ENCODE measurements at places on chromosomes 5 and 9. TPM values are rescaled to one million over a fixed set of nuclear protein-coding genes. Genes with fewer than 3 reads are reported as not detected.

Gene PIP5K1B
- 28.2 TPM for total RNA-seq

Gene F2RL1
- total RNA-seq: 0.64 TPM

Gene IFNK
- total RNA-seq: not detected

Gene DCTN3
- total RNA-seq: 48.2 TPM

Gene LCN6
- total RNA-seq: not detected

DNA sequence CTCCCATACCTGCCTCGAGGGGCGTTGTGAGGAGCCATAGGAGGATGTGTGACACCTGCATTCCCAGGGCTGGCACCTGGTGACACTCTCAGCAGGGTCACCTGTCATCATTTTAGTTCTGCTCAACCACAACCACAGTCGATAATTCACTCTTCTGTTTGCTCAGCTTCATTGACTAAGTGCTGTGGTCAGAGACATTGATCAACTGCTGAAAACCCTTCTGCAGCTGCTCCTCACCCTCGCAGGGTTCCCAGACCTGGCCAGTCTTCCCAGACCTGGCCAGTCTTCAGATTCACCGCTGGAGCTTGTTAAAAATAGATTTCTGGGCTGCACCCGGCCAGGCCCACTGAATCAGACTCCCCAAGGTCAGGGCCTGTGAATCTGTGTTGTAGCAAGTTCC is 92.8 kb downstream of the MVB12B start:
- H3K4me1 ChIP-seq: no peaks in the 10 kb centered on the region
- no peak overlapping the region for H3K4me3 ChIP-seq
- H3K27me3 ChIP-seq: no peaks in the 10 kb centered on the region

- H3K27me3 ChIP-seq: no peaks in the 10 kb centered on the region
- DNase-seq: no peak
- peak overlapping the region; percentile 97 for H3K27ac ChIP-seq
- no peaks in the 10 kb centered on the region for H3K36me3 ChIP-seq
- H3K4me1 ChIP-seq: peaks cover 17% of the 10 kb centered on the region
These were observed 994 bp downstream of the POLE3 start for GRCh38 chr9:113409481-113409880.

DNA sequence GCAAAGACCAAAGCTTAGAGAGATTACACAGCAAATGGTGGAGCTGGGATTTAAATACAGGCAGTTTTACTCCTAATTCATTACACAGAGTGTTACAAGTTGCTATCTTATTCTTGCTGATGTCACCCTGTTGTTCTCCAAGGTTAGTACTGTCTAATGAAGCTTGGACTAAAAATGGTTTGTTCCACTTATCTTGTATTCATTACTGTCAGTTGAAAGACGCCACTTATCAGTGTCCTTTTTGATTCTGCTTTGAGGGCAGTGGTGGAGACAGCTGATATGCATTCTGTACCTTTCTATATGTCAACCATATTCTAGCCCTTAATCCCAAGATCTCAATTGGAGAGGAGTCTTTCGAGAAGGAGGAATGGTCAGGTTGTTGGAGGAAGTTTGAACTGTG is 14.0 kb upstream of the DENND4C start:
- no peak overlapping the region for H3K27ac ChIP-seq
- no peak overlapping the region for H3K4me3 ChIP-seq
- DNase-seq: no peak
- no peaks in the 10 kb centered on the region for H3K36me3 ChIP-seq
- H3K4me1 ChIP-seq: no peaks in the 10 kb centered on the region

- H3K36me3 ChIP-seq: no peaks in the 10 kb centered on the region
- no peaks in the 10 kb centered on the region for H3K27me3 ChIP-seq
- peaks cover 5% of the 10 kb centered on the region for H3K4me1 ChIP-seq
- H3K27ac ChIP-seq: no peak overlapping the region
These were observed 258.6 kb downstream of the CRB2 start for GRCh38 chr9:123614306-123615263.

GRCh38 chr9:103169798-103170197 is 174.7 kb downstream of the CYLC2 start:
- no peaks in the 10 kb centered on the region for H3K27me3 ChIP-seq
- H3K4me3 ChIP-seq: no peak overlapping the region
- H3K36me3 ChIP-seq: no peaks in the 10 kb centered on the region
- H3K4me1 ChIP-seq: no peaks in the 10 kb centered on the region
- no peak overlapping the region for H3K27ac ChIP-seq
- no peak for DNase-seq

DNA sequence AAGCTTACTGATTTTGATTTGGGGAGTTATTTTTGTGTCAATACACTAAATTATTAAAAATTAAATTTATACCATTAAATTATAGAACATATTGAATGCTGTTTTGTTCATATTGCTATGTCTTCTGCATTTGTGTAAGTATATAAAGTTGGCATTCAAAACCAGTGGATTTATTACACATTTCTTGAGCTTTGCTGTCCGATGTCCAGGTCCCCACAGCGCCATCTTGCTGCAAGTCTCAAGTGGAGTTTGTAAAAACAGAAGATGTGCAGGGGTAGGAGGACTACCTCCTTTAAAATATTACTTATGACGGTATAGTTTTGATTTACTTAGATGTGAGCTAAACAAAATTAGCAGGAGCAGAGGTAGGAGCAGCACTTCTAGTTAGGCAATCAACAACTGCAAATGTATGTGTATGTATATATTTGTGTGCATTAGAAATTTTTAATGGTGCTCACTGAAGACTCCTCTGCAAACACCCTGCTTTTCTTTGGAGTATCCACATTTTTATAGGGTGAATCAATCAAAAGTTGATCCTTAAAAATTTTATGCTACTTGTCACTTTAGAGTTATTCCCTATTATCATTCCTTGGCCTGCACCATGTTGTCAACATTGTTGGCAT is 37.4 kb downstream of the CPEB4 start:
- H3K27me3 ChIP-seq: no peaks in the 10 kb centered on the region
- no peak overlapping the region for H3K27ac ChIP-seq
- H3K4me1 ChIP-seq: peaks cover 6% of the 10 kb centered on the region
- H3K4me3 ChIP-seq: no peak overlapping the region
- peak; percentile 68 for DNase-seq

DNA sequence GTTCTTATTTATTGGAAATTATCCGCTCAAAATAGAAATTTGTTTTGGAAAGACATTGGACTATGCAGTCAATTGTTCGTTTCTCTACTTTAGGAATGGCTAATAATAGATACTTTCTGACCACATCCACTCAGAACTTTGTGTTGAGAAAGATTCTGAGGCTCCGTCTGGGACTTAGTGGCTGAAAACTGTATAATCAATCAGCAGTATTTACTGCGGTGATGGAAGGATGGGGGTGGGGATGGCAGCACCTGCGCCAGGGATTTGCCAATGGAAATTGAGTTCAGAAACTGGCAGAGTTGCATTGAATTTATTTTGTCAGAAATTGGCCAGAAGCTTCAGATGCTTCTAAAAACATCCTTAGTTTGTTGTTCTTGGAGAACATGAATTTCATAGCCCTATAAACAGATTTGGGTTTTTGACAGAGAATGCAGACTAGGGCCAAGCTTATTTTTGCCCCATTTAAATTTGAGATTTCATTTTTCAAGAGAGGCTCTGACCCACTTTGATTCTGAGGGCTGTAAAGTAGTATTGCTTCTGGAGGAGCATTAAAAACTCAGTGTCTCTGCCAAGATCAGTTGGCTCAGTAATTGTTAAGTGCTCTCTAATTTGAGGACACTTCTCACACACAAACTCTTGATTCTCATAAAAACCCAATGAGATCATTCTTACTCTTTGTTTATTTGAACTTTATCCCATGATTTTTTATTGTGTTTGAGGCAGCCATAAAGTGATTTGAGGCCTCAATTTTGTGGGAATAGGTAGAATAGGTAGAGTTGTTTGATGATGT is 215.1 kb downstream of the CD180 start:
- no peak overlapping the region for H3K27ac ChIP-seq
- DNase-seq: no peak
- H3K4me1 ChIP-seq: no peaks in the 10 kb centered on the region

- no peaks in the 10 kb centered on the region for H3K4me1 ChIP-seq
- no peak for DNase-seq
- H3K4me3 ChIP-seq: no peak overlapping the region
- no peaks in the 10 kb centered on the region for H3K36me3 ChIP-seq
- H3K27me3 ChIP-seq: no peaks in the 10 kb centered on the region
These were observed 293.7 kb downstream of the KIF4B start for GRCh38 chr5:155307229-155307628.

- no peak overlapping the region for H3K27ac ChIP-seq
- no peak for DNase-seq
- H3K36me3 ChIP-seq: no peaks in the 10 kb centered on the region
- H3K27me3 ChIP-seq: no peaks in the 10 kb centered on the region
These were observed 479.1 kb downstream of the CCDC171 start for GRCh38 chr9:16031971-16032370.

- DNase-seq: no peak
- no peak overlapping the region for H3K4me3 ChIP-seq
- no peaks in the 10 kb centered on the region for H3K36me3 ChIP-seq
- H3K27me3 ChIP-seq: no peaks in the 10 kb centered on the region
- H3K27ac ChIP-seq: no peak overlapping the region
- H3K4me1 ChIP-seq: peaks cover 16% of the 10 kb centered on the region
These were observed 231.7 kb downstream of the SYK start for GRCh38 chr9:91033270-91033669.

All from B cell (primary cell).